ENCODE measurements at places on chromosomes 4 and X. TPM values are rescaled to one million over a fixed set of nuclear protein-coding genes. Genes with fewer than 3 reads are reported as not detected.

EDNRA gene
- total RNA-seq: 4.3 TPM

CCDC120 gene
- total RNA-seq: 43.3 TPM

DNA sequence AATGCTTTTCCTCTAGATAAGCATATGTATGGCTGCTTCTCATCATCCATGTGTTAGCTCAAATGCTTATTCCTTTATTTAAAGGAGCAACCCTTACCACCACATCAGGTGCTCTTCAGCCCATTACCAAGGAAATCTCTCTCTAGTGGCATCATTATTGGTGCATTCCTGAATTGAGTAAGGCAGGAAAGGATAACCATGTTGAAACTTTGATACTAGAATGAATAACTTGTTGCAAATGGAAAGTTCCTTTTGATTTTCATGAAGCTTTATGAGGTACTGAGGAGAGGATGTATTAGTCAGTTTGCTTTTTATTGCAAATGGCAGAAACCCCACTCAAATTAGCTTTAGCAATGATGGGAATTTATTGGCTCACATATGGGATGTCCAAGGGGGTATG lies 212.3 kb upstream of the FGF13 start:
- no peak for DNase-seq

- no peak for DNase-seq
These were observed 105.1 kb upstream of the KLHL13 start for GRCh38 chrX:118221733-118222132.

- DNase-seq: no peak
These were observed 29.3 kb upstream of the SRPX start for GRCh38 chrX:38249965-38250364.

DNA sequence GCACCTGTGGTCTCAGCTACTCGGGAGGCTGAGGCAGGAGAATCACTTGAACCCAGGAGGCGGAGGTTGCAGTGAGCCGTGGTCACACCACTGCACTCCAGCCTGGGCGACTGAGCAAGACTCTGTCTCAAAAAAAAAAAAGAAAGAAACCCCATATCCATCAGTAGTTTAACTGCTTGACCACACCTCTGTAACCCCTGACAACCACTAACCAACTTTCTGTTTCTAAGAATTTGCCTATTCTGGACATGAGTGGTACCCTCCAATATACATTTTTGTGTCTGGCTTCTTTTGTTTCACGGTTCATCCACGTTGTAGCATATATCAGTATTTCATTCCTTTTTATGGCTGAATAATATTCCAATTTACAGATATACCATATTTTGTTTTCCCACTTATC lies 9.1 kb downstream of the PPAT start:
- no peak for DNase-seq

DNA sequence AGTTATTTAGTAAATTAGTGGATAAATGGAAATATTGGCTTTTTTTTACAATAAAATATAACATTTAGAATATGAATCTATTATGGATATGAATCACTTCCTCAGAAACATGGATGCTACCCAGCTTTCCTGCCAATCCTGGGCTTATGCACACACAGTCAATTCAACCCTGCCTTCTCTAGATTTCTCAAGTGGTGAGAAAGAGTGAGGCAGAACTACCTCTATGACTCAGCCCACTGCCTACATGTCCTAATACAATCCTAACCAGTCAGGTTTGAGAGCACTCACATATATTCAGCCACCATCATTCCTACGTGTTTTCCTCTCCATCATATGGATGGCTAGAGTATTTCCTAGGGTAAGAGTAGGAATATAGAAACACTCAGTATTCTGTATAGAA lies 91.1 kb upstream of the ANKRD50 start:
- no peak for DNase-seq

PGAM4 gene
- total RNA-seq: not detected

- no peak for DNase-seq
These were observed 1788.0 kb upstream of the TENM3 start for GRCh38 chr4:180455226-180455625.

DNA sequence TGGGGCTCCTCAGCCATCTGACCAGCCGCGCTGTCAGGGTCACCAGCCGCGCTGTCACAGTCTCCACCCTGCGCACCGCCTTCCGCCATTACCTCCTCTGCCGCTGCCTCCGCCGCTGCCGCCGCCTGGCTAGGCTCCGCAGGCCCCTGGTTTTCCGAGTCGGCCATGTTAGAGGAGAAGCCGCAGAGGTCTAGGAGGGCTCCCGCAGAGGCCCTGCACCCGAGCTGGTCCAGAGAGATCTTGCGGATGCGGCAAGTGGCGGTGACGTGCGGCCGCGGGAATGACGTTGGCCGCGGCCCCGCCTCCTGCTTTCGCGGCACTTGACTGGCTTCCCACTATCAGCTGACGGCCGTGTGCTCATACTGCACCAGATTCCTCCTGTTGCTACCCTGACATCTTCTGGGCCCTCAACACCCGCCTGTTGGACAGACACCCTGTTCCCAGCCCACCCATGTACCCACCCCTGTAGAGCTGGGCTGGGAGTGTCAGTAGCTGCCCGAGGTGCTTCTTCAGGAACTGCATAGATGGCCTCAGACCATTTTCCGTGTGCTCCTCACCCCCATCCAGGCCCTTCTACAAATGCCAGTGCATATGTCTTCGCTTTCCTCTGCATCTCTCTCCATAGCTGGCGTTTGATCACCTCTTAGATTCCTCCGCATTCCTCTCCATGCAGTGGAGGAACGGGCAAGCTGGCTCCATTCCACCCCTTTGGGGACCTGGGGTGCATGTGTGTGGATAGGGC lies at the start of gene NAP1L5:
Gene NAP1L5 (minus strand): TSS at position 242 of the 742 bp plus-strand sequence. CDS start 75 bp downstream, at position 167.
- peak; percentile 80 for DNase-seq

GRCh38 chr4:113013751-113014150 lies 35.7 kb upstream of the ANK2 start:
- DNase-seq: no peak
